ENCODE measurements at places on chromosomes 2 and 18. TPM values are rescaled to one million over a fixed set of nuclear protein-coding genes. Genes with fewer than 3 reads are reported as not detected.

DNA sequence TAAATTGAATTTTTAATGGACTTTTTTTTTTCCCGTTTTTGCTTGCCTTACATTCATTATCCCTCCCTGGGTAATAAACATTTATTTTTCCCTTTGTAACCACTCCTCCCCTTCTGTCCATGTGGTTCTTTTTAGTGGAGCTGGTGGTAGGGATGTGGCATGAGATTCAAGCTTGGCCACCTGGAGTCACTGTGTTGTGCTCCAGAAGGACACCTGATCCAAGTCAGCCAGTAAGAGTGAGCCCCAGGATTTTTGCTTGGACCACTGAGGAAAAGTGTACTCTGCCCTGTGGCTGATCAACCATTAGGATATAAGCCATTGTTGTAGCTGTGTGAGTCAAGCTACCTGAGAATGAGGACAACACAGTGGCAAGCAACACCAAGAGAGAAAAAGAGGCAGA, 11.1 kb upstream of the ACTR3 start:
- H3K4me3 ChIP-seq, result no peak overlapping the region
- H3K27ac ChIP-seq, result no peak overlapping the region
- no peak for DNase-seq
- peaks cover 7% of the 10 kb centered on the region for H3K4me1 ChIP-seq
- no peaks in the 10 kb centered on the region for H3K27me3 ChIP-seq
- no peaks in the 10 kb centered on the region for H3K36me3 ChIP-seq

The SERPINB5 gene
- not detected for total RNA-seq

The TP53I3 gene
- total RNA-seq, result 59.4 TPM

The CHRND gene
- total RNA-seq, result not detected

The ECEL1 gene
- total RNA-seq, result not detected
